ENCODE measurements at places on chromosomes 5 and 9.

- DNase-seq: no peak
Measured at GRCh38 chr5:96706433-96707111, 44.4 kb downstream of the CAST start.

DNA sequence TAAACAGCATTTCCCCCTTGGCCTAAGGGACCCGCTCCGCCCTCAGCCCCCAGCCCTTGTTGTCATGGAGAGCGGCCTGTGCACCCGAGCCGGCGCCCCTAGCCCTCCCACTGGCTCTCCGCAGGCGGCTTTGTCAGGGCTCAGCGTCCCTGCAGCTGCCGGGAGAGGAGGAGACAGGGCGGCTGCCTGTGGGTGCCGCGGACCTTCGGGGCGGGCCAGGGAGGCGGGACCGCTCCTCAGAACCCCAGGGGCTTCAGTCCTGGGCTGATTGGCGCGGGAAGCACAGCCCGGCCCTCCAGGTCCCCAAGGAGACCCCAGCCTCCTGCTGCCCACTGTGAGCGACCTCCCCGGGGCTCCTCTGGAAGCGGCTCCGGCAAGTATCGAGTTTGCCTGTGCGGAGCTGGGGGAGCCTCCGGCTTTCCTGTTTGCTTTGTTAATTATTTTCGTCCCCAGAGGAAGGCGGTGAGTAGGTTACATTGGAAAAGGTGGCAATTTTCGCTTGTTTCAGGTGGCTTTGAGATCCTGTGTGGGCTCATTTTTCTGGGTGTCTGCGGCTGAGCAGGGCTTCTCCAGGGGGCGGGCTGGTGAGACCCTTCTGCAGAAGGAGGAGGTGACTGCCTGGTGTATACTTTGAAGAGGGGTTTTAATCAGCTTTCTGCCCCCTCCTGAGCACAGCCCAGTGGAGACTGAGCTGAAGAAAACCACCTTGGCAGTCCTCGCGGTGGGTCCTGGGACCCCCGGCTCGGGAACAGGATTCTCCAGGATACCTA, at the start of gene FGD3:
FGD3 (plus strand) TSS at position 256 of the 770 bp plus-strand sequence. CDS start 28,734 bp downstream, outside the sequence.
- no peak for DNase-seq

DNA sequence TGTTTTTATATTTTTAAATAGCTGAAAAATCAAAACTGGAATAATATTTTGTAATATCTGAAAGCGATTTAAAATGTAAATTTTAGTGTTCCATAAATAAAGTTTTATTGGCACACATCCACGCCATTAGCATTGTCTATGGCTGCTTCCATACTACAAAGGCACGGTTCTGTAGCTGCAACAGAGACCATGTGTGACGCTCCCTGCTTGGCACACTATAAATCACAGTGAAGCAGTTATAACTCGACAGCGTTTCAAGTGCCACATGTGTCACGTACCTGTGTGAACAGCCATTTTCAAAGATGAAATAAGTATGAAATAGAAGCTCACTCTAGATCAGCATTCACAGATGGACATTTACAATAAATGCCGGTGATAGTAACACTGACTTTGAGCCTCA, 810.1 kb upstream of the WWC1 start:
- DNase-seq: no peak

DNA sequence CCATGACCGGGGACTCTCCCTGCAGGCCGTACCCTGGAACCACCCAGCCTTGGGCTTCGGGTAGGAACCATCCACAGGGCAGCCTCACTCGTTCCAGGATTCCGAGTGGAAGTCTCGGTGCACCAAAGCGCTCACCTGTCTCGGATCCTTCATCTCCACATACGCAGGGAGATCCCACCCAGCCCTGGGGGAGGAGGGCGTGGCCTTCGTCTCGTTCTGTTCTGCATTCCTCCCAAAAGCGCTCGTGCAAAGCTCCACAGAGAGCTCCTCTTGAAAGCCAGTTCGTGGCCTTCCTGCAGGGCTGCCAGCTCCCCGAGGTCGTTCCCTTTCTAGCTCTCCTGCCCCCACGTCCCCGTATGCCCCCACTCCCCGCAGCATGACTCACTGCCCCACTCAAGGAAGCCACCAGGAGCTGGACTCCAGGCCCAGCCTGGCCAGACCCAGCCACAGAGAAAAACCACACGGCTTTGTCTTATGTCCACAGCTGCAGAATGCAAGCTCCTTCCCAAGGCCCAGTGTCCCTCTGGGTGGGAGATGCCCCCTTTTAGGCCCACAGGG, 65.0 kb upstream of the SARDH start:
- no peak for DNase-seq

GRCh38 chr5:39337252-39337915, 26.9 kb downstream of the C9 start:
- DNase-seq: no peak

GRCh38 chr5:168366116-168366515, 74.7 kb downstream of the WWC1 start:
- no peak for DNase-seq

- DNase-seq: no peak
Measured at GRCh38 chr9:123662057-123662776, 267.7 kb downstream of the DENND1A start.

DNA sequence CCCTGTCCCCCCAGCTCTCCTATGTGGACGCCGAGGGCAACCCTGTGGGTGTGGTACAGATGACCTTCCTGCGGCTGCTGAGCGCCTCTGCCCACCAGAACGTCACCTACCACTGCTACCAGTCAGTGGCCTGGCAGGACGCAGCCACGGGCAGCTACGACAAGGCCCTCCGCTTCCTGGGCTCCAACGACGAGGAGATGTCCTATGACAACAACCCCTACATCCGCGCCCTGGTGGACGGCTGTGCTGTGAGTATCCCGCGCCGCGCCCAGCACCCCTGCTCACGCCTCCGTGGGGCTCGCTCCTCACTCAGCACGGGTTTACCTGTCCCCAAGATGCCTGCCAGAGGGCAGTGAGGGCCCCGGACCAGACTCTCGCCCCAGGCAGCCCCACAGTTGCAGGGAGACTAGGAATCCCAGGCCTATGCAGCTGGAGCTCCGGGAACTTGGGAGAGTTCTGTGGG, 45.6 kb upstream of the FCN2 start:
- no peak for DNase-seq

- no peak for DNase-seq
Measured at GRCh38 chr5:164354139-164354751, 848.8 kb downstream of the MAT2B start.

DNA sequence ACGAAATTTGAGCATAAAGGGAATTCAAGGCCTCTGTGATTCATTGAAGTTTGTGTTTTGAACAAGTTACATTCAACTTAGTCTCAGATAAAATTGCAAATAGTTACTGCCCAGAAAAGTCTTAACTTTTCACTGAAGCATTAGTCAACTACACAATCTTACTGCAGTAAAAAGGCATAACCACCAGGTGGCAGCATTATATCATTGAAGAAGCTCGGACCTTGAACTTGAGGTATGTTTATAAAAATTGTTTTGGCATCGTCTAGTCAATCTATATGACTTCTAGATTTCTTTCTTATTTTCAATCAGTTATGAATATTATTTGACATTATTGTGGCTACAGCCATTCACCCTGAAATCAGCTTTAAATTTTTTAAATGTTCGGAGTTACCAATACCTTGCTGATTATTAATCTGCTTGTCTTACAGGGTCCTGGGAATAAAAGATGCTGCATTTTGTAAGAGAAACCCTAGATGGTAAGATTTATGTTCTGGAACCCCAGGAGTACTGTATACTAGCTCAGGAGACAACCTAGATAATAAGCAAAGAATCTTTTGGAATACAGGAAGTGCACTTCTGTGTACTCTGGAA, 83.9 kb upstream of the GRAMD2B start:
- DNase-seq: no peak

DNA sequence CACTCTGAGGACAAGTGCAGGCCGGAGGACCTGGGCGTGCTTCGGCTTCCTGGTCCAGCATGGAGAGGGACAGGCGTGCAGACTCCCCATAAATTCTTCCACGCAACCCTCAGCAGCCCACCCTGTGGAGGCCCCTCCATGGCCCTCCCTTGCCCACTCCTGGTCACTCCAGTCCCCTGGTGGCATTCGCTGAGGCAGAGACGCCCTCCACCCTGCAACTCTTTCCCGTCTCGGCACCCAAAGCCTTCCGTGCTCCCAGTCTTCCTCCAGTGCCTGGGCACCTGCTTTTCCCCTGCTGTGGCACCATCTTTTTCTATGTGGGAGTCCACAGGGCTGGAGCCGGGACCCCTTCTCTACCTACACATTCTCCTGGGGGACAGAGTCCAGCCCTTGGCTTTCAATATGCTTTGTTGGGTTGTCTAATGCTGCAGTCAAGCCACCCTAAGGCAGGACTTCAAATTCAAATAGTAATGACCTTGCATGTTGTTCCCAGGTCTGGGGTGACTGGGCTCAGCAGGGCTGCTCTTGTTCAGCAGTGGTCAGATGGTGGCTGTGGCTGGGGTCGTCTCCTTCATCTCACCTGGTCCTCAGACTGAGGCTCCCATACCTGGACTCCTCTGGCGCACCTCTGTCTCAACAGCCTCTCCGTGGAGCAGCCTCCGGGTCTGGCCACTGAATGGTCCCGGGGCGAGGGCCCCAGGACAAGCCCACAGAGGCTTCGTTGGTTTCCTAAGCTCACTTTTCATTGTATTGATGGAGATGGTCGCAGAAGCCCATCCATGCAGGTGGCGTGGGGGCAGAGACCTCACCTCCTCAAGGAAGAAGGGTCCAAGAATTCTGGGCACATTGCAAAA, 15.2 kb downstream of the MRPL36 start:
- DNase-seq: no peak

- no peak for DNase-seq
Measured at GRCh38 chr5:54717870-54718269, 200.3 kb downstream of the SNX18 start.

DNA sequence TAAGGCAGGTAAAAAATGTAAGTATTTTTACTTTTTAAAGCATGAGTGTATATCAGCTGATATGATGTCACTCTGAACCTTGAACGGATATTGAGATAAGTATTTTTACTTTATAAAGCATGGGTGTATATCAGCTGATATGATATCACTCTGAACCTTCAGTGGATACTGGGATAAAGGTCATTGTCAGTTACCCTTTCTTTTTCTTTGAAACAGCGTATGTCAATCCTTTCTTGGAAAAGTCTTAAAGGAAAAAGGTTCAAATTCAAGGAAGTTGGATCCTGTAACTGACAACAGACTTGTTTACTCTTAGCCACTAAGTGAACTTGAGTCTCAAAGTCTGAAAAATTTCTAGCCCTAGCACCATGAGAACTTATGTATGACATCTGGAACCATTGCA, 61.7 kb upstream of the IFNK start:
- no peak for DNase-seq

GRCh38 chr5:127723571-127723970, 20.4 kb downstream of the CCDC192 start:
- DNase-seq: no peak

DNA sequence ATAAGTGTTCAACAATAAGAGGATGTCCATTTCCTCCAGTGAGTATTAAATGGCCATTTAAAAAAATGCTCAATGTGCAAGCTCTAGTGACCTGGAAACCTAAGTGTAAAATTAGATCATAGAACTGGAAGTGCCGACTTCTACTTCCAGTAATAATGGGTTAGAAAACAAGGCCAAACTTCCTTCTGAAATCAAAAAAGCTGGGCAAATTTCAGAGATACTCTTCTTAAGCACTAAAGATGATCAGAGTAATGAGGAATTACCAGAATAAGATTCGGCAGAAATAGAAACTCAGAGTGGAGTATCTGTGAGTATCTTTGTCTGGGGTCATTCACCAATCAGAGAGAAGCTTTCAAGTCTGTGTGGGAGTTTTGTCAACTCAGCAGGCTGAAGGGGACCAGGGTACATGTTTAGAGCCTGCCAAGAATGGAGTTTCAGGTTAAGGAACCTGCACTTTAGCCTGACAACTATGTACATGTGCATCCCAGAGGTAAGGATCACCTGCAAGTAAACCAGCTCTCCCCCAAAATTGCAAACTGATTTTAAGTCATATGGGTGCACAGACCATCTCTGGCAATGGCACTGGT, 17.1 kb downstream of the FCN2 start:
- no peak for DNase-seq

- no peak for DNase-seq
Measured at GRCh38 chr9:7186175-7186574, 428.4 kb downstream of the KDM4C start.

DNA sequence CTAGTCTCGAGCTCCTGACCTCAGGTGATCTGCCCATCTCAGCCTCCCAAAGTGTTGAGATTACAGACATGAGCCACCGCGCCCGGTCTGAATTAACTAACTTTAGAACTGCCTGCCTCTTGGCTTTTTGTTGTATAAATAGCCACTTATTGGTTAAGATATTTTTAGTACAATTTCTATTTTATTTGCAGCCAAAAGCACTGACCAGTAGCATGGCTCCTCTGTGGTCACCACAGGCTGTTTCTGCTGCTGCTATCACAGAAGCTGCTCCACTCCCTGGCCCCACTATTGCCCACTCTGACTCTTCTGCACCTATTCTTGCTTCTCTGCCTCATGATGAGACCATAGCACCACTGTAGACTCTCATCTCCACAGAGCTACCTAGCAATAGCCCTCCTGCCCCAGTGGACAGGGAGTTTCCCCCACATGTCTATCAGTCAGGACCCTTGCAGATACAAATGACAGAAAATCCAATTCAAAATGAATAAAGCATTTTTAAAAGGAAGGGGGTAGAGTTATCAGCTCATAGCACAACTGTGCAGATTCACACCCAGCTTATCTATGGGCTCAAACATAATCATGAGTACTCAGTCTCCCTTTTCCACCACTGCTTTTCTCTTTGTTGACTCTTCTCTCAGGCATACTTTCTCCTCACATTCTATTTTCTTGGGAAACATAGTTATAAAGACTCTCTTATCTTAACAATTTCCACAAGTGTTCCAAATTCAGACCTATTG, 151.8 kb upstream of the EPB41L4A start:
- no peak for DNase-seq

GRCh38 chr5:81752644-81752963, 1.7 kb upstream of the SSBP2 start:
- DNase-seq: no peak

DNA sequence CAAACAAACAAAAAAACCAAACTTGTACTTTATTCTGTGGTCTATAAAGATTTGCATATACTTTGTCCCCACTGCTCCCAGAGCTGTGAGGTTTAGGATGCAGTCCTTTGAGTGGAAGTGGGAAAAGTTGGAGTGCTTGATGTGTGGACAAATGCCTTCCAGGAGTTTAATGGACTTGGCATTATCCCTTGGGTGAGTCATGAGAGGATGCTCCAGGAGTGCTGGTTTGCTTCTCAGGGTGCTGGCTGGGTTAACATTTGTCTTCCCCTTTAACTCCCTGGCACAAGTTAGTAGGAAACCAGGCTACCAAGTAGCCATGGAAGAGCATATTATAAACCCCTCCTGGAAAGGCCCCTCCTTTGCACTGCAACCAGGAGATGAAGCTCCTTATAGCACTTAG, 417.4 kb upstream of the RIOK2 start:
- DNase-seq: no peak

- no peak for DNase-seq
Measured at GRCh38 chr5:119681734-119682133, 52.4 kb downstream of the FAM170A start.

DNA sequence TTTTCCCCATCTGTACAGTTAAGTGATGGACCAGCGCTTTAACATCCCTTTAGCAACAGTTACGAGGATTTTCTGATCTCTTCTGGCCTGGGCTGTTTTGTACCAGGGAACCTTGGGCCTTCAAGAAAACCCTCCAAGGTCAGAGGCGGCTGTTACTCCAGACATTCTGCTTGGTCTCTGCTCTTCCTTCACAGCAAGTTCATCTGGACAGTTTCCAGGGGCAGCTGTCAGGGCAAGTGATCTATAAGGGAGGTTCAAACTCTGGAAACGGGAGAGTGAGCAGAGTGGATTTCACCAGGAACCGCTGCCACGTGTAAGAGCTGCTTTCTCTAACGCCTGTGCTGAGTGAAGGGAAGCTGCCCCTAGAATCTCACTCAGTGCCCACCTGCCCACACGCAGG, 36.7 kb downstream of the ZNF618 start:
- DNase-seq: no peak
